SHP77 treated with DMSO at 0.1 percent for 48 hours (cell line): ENCODE measurements at places on chromosomes 2 and 18.

GRCh38 chr2:221420245-221420644, 151.9 kb downstream of the EPHA4 start:
- no peak for DNase-seq

DNA sequence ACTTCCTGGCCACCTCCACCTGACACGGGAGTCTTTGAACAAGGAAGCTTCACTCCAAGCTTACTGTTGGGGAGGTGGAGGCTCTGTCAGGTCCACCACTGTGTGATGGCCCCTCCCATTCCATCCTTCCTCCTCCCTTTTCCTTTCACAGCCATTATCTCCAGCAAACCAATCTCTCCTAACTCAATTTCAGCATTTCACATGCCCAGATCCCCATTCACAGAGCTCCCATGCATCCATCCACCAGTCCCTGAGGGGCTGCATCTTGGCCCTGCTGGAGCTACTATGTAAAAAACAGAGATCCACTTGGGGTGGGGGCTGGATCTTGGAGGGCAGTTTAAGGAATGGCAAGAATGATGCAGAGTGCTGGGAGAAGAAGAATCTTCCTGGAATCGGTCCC, 129.0 kb upstream of the COPS8 start:
- DNase-seq: no peak

DNA sequence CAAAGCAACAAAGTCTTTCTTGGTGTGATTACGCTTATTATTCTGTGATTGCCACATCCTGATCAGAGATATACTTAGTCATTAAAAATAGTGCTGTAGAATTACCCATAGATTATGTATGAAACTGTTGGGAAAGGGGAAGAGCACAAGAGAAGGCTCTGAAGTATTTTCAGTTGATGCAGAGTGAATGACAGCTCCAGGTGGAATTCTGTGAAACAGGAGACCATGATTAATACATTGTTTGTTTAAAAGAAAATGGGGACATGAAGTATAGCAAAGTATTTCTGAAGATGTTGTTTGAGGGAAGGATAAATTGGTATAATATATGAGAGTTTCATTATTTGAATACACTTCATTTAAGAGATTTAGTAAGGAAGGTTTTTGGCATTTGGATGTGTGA, 307.6 kb upstream of the CDH20 start:
- DNase-seq: no peak

DNA sequence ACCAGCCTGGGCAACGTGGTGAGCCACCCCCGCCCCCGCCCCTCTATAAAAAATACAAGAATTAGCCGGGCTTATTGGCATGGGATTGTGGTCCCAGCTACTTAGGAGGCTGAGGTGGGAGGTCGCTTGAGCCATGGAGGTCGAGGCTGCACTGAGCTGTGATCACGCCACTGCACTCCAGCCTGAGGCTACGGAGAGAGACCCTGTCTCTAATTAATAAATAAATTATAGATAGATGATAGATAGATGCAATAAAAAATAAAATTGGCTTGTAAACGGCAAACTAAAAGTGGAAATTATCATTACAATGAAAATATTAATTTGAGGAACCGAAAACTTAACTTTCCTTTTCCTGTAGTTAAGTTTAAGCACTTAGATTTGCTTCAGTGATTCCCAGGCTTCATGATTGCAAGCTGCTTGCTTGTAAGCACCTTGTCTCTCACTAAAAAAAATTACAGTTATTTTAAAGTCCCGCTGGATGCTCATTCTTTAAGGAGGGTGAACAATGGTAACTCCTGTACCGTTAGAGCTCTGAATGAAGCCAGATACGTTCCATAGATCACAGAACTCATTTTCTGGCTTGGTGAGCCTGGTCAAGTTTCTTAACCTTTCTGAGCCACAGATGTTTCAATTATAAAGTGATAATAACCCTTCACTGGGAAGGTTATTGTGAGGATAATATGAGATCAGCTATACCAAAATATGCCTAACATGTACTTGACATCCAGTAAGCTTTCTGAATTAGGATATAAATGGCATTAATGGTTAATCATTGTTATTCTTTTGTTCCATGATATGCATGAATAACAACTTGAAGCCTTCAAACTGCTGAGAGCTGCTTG, 9.3 kb upstream of the NARS1 start:
- DNase-seq: no peak

GRCh38 chr2:29446847-29447246, 331.6 kb downstream of the CLIP4 start:
- DNase-seq: no peak

GRCh38 chr2:197821550-197822289, 17.3 kb downstream of the PLCL1 start:
- no peak for DNase-seq

GRCh38 chr2:242046206-242046826, 176.8 kb downstream of the RTP5 start:
- DNase-seq: no peak

- no peak for DNase-seq
Observed at GRCh38 chr2:119439574-119440500, 8.2 kb downstream of the TMEM37 start.

DNA sequence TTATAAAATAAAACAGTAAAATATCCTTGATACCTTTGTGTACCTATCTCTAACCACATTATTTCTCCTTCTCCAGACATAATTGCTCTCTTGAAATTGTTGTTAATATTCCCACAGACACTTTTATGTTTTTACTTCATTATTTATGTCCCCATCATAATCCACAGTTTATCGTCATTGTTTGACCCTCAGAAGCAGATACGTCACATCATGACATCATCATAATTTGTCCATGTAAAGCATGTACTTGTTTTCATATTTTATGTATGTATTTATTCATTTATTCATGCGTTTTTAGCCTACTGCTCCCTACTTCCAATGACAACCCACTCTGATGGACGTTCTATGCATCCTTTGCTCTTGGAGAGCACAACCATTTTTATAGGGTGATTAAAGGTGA, 1406.9 kb upstream of the NXPH2 start:
- no peak for DNase-seq

DNA sequence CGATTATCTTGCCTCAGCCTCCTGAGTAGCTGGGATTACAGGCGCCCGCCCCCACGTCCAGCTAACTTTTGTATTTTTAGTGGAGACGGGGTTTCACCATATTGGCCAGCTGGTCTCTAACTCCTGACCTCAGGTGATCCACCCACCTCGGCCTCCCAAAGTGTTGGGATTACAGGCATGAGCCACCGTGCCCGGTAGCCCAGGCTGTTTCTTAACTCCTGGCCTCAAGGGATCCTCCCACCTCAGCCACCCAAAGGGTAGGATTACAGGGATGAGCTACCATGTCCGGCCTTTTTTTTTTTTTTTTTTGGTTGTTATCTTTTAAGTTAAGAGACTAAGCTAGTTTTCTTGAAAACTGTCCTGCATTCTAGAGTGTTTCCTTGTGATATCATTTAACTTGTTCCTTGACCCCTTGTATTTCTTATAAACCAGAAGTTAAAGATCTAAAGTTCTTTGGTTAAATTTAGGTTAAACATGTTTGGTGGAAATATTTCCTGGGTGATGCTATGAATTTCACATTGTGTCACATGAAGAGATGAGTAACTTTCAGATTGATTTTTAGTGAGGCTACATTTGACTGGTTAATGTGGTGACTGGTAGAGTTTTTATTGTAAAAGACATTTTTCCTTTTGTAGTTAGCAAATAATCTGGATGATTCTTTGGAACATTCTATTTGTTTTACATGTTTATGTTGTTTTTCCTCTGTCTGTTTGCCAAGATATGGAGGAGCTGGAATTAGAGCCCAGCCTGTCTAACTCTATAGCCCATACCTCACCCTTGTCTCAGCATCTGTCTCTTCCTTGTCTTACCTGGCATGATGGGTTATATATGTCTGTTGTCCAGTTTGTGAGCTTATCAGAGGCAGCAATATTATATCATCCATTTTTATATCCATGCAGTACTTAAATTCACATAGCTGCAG, 5.2 kb downstream of the NCAPH start:
- DNase-seq: no peak

- DNase-seq: no peak
Observed at GRCh38 chr2:120957905-120958304, 222.2 kb downstream of the GLI2 start.

GRCh38 chr18:34591920-34592444, 118.1 kb upstream of the DTNA start:
- no peak for DNase-seq

DNA sequence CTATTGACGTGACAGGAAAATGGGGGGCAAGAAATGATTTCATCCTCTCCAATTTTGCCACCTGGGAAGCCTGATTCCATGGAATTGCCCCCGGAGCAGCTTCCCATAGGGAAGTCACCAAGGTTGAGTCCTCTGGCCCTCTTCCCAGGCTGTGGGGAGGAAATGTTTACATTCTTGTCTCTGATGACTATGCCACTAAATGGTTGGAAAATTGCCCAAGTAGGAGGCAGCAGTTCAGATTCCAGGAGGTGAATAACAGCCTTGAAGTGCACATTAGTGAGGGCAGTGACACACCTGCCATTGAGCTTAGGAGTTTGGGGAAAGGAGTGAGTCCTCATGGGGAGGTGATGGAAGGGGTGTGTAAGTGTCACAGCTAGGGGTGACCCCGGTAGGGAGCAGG, 449.2 kb upstream of the DCC start:
- DNase-seq: peak; percentile 28

GRCh38 chr2:88932686-88933085, 241.2 kb downstream of the RPIA start:
- no peak for DNase-seq

DNA sequence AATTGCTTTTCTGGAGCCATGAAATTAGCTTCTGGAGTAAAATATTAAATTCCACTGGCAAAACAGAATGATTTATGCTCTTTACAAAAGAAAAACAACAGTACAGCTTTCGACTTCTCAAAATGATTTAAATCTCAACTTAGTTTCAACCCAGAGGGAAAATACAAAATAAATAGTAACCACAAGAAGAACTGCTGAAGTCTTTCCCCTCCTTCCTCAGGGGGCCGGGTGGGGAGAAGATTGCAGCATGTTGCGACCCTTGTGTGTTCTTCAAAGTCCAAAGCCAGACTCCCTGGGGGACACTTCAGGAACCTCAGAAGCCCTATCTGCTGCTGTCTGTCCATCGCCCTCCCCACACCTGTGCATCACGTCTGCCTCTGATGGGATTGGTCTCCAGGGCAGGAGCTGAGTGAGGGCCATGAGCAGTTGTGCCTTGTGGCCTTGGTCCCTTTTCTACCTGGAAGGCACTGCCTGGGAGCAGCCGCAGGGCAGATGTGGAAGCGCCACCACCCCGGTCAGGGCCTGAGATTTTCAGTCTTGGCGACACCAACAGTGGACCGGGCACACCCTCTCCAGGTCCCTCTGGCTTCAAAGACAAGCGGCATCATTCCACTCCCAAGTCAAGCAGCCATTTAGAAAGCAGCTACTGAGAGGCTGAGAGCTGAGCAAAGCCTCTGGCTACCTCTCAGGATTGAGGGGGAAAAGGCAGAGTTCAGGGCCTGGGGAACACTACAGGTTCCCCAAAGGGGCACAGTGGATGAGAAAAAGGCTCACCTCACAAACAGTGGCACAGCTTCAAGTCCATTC, 210.1 kb upstream of the RAB6C start:
- no peak for DNase-seq

DNA sequence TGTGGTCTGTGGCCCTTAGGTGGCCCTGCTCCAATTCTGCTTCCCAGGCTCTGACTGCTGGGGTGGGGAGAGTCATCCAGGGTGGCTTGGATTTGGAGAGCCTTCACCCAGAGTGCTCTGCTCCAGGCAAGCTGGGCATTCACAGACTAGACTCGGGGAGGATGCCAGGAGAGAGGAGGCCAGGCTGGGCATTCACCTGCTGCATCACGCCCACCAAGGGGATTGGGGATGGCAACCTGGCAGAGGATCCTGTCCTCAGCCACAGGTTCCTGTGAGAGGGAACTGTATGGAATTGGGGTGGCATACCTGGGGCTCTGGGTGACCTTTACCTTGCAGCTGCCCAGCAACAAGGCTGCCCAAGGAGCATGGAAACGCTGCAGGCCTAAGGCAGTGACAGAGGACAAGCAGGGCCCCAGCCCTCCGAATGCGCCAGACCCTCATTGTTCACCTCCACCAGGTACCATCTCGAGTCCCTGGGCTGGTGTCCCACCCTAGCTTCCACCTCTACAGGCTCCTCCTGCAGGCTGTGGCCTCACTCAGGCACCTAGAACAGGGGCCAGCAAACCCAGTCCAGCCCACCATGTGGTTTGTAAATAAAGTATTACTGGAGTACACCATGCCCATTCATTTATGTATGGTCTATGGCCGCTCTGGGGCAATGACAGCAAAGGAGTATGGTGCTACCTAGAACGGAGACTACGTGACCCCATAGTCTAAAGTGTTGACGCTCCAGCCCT, 255.3 kb upstream of the RAB6C start:
- DNase-seq: no peak
